Stimulated activated CD8-positive, alpha-beta memory T cell treated with anti-CD3 and anti-CD28 coated beads, Interleukin-7, amount 100 ng/mL, for 48 hours (primary cell): ENCODE measurements at places on chromosomes 11 and 22.

DNA sequence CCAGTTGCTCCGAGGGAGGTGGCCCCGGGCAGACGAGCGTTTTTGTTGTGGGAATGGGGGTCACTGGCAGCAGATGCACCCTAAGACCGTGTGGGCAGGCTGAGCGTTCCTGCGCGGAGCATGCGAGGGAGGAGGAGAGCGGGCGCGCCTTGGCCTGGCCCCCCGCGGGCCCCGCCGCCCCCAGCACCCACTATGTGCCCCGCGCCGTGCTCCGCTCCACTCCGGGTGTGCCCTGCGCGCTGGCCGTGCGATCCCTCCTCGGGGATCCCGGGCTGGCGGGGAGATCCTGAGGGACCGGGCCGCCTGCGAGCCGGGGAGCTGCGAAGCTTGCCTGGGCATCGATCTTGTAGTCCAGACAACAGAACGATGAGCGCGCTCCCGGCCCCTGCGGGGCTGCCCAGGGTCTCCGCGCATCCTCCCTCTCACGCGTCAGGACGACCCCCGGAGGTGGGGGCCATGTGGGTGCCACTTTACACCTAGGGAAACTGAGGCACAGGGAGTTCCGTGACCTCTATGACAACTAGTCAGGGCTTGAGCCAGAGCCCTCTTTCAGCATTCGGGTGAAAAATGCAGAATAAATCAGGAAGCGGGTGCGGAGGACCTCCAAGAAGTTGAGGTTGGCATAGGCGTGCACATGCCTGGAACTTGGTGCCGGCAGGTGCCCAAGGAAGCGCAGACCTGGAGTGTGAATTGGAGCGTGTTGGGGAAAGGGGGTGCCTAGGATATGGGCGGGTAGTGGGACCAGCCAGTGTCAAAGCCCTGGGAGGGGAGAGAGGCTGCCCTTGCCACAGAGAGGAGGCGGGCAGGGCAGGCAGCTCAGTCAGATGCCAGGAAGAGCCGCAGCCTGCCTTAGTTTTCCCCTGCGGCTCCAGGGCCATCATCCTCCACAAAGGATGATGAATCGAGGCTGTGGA is 1.3 kb upstream of the KMT5B start:
- DNase-seq, result no peak

DNA sequence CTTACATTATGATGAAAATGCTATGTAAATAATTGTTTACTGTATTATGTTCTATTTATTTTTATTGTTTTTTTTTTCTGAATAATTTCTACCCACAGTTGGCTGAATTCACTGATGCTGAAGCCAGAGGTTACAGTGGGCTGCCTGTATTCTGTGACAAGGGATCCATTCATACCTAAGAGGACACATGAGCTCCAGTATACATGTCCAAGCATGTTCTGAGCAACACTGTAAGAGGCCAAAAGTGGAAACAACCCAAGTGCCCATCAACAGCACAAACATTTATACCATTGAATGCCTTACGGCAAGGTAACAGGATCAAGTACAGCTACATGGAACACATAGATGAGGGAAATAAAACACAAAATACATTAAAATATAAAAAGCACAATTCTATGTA is 1.4 kb upstream of the SRSF8 start:
- no peak for DNase-seq

- no peak for DNase-seq
Measured at GRCh38 chr11:69372589-69373250, 78.8 kb downstream of the MYEOV start.

DNA sequence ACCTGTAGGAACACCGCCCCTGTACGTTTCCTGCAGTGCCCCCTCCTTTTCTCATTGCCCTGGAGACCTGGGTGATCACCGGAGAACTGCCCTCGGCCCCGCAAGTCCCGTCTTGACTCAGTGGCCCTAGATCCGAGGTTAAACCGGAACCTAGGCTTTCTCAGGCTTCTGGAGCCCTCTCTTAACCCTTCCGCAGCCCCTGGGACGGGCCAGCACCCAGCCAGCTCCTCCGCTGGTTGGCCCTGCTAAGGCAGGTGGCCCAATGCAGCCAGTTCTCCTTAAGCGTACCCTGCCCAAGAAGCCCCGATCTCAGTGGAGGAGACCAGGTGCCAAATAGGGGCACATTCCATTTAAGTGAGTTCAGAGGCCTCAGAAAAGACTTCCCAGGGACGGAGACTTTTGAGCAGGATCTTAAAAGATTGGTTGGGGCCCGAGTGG is 776 bp downstream of the NLRX1 start:
- peak; percentile 21 for DNase-seq

GRCh38 chr11:32006799-32007388 is 84.0 kb upstream of the RCN1 start:
- no peak for DNase-seq

- DNase-seq, result no peak
Measured at GRCh38 chr11:101617735-101618332, 34.0 kb upstream of the TRPC6 start.

DNA sequence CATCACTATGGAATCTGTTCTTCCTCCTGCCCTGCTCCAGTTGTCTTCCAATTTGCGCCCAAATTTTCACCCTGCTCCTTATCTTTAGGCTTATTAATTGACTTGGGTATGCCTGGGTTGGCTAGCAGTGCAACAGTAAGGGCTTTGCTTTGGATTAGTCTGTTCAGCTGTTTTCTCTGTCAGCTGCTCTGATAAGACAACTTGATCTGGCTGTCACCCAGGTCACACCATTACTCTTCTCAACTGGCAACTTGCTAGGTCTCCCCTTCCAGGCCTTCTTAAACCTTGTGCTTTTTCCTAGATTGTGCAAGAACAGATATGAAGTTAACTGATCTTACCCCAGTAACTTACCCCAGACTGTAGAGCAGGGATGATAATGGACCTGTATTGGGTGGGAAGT is 357.8 kb upstream of the LARGE1 start:
- DNase-seq, result no peak

- DNase-seq, result peak; percentile 63
Measured at GRCh38 chr11:66568124-66568916, at the start of gene CTSF. CTSF (minus strand) TSS chr11:66568606; CDS start chr11:66568486, 120 bp downstream.

DNA sequence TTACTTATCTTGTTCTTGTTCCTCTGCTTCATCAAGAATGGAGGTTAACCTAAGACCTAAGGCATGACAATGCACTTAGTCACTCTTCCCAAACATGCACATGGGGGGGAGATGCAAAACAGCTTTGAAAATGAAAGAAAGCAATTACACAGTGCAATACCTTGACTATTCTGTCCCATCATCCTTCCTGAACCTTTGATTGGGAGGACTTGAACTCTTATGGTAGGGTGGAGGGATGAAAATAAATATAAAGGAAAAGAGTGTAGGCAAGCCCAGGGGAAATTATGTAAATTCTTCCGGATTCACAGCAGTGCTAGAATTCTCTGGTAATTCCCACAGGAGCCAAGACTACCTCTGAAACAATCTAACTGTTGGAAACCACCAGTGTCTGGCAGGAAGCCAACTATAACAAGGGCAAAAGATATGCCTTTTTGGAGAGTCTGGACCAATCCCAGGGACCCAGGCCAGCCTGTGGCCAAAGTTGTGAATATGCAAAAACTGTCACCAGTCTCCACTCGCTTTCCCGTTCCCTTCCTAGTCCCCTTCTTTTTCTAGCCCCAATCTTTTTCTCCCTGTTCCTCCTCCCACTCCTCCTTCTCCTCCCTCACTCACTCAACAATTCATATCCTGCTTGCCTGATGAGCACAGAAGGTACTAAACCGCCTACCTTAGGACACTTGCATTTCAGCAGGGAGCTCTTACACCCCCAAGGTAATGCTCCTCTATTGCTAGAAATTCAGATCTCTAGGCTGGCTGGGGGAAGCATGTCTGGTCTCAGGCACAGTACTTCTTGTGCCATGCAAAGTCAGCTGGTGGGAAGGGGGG is 2.5 kb upstream of the RCN1 start:
- no peak for DNase-seq

DNA sequence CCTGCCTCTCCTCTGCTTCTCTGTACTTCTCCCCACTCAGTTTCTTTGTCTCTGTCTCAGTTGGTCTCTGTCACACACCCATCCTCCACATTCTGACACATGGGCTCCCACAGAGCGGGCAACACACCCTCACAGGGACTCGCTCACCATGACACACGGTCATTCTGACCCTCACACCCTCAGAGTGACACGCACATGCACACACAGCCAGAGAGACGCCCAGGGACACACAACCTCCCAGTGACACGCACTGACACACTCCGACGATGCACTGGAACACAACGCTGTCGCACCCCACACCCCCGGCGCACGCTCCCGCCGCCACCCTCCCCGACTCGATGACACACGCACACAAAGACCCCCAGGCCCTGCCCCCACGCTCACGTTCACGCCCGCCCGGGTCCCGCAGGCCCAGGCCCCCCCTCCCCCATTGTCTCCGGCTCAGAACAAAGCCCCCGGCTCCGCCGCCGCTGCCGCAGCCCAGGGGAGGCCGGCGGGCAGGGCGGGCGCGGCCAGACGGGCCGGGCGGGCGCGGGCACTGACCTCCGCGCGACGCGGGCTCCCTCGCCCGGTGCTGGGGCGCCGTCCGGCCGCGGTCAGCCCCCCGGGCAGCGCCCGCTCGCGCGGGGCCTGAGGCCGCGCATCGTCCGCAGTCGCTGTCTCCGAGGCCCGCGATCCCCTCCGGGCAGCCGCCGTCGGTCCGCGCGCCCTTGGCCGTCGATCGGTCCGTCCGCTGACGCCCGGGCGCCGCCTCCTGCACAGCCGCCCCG is 404 bp downstream of the DCHS1 start:
- DNase-seq, result no peak
